Daoy (cell line): ENCODE measurements at places on chromosomes 4 and X.

GRCh38 chrX:43165343-43165920 lies 387.5 kb upstream of the PPP1R2C start:
- no peak for DNase-seq

DNA sequence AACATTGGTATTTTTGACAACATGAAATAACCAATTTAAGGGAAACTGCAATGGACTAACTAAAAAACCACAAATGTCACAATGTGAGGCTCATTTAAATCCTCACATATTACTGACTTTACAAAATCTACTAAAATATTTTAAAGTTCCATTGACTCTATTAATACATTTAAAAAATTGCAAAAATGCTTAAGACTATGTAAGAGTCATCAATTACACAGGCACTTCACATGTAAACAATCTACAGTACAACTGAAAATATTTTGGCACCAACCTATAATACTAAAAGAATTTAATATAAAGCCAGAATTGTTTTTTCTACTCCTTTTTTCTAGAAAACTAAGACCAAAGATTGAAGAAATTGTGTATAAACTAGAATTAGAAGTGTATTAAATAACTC lies 76.8 kb upstream of the RBMXL3 start:
- no peak for DNase-seq

DNA sequence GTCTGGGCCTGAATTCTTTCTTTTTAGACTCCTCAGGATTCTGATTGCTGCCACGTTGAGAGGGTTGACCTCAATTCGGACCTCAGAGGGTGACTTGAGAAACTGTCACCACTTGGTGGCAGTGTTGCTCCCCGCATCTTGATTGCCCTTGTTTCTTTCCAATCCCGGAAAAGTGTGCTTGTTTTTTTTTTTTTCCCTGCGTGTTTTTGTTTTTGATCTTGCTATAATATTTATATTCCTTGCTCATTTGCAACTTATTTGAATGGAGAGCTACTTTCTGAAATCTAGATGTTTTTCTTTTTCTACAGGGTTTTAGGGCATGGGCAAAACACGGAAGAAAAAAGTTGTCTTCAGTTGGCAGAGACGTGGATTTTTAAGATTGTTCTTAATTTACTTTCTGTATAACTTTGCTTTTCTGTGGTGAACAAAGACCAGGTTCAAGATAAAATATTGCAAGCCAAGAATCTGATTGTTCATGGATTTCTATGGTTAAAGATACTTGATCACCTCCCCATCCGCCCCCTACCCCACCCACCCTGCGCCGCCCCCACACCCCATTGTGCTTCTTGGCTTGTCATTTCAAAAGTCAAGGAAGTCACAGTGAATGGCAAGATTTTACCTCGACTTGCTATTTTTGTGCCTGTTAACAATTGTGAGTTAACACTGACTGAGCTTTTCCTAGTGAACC lies 102.0 kb downstream of the PTTG2 start:
- DNase-seq: peak; percentile 71

DNA sequence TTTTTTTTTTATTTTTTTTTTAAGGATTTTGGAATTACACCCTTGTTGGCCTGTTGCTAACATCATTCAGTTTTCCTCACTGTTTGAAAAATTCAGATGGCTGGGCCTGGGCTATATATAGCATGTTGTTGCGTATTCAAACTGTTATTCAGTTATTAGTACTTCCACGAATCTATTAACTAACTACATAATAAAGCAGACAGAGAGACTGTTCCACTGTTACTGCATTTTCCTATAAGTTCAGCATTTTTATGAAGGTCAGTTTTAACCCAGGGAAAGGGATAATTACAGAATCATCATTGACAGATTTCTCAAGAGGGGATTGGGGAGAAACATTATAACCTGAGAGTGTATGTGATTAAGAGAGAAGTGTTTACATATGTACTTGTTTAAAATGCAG lies 3.1 kb downstream of the DOCK11 start:
- no peak for DNase-seq

- no peak for DNase-seq
Observed at GRCh38 chr4:123706973-123707372, 310.4 kb downstream of the SPRY1 start.

- DNase-seq: no peak
Observed at GRCh38 chr4:129883996-129884395, 788.0 kb downstream of the C4orf33 start.
